SHP77 treated with DMSO at 0.1 percent for 48 hours (cell line): ENCODE measurements at places on chromosomes 1 and 21.
A peak's percentile ranks its signal among the peaks of the same experiment; 100 is the strongest.

DNA sequence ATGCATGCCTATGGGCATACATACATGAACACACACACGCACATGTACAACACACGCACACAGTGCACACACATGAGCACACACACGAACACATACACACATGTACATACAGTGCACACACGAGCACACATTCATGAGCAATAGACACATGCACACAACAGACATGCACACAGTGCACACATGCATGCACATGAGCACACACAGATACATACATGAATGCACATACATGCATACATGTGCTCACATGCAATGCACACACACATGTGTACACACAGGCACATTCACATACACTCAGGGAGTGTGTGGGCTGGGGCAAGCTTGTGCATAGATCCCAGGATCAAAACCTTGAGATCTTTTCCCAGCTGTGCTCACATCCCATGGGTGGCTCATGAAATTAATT, 18.9 kb downstream of the CRYAA start:
- no peak for DNase-seq

DNA sequence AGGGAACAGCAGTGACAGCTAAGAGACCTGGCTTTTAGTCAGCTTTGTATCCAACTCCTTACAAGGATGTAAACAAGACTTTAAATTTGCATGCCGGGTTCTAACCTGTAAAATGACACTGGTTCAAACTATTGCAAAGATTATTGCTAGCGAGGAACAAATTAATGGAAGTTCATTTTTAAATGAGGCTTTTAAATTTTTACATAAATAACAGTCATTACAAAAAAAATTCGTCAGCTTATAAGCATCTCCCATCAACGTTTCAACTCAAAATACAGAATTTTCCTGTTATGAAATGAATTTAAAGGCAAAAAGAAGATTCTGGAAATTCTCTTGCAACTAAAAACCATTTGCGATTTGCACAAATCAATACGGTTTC, 668 bp downstream of the KIF14 start:
- no peak for DNase-seq

DNA sequence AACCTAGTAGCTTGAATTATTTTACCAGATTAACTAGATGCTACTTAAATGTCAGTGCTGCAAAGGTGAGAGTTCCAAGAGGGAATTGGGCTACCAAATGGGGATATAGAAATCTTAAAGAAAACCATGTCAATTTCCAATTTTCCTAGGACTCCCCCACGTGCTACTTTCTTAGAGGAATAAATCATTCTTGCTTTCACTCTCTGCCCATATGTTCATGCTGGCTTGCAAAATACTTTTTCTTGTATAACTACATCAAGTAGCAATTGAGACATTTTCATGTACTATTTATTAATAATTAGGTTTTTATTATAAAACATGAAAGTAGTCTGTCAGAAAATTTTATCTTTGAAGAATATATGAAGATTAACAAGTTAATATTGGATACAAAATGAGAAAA, 11.8 kb downstream of the KCNK2 start:
- no peak for DNase-seq

DNA sequence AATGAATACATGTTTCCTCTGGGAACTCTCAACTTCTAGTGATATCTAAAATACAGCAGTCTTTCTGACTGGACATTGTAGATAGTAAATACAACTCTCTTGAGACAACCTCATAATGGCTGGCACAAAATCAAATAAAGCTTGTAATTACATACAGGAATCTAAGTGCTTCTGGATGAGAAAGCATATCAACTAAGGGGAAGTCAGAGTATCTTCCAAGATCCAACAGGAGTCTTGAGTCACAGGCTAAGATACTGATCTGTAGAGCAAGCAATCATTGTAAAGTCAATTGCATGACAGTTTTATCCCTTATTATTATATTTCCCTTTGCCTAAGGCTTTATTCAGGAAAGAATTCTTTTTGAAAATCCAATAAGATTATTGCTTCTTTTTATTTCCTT, 249.9 kb downstream of the LRRIQ3 start:
- DNase-seq: no peak

GRCh38 chr21:25381936-25382452, 225.3 kb downstream of the MRPL39 start:
- no peak for DNase-seq

GRCh38 chr1:7284839-7285435, 486.2 kb upstream of the VAMP3 start:
- no peak for DNase-seq

DNA sequence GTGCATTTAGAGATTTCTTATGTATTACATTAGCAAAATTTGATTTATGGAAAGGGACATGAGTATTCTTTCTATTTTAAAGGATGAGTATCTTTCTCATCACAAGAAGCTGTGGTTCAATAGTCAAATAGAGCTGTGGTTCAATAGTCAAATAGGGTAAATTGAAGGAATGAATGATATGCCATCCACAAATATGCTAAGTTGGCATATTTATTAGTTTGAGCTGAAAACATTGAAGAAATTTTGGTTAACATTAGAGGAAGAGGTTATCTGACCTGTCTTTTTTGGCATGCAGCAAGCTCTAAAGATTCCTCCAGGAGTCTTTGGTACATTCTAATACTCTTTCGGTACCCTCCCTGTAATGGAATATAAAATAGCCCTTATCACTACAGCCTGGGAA, 4.8 kb downstream of the OR2L8 start:
- DNase-seq: no peak

GRCh38 chr1:226371866-226372490, 35.9 kb downstream of the PARP1 start:
- DNase-seq: no peak

GRCh38 chr1:95207223-95207935, 26.6 kb upstream of the RWDD3 start:
- DNase-seq: no peak

GRCh38 chr1:198612471-198613260, 26.2 kb upstream of the PTPRC start:
- no peak for DNase-seq

- peak; percentile 4 for DNase-seq
Observed at GRCh38 chr1:25927521-25928265, 21.5 kb upstream of the STMN1 start.

- DNase-seq: no peak
Observed at GRCh38 chr1:12447849-12448312, 170.1 kb downstream of the DHRS3 start.

- DNase-seq: no peak
Observed at GRCh38 chr1:89005286-89006151, 13.1 kb upstream of the KYAT3 start.

DNA sequence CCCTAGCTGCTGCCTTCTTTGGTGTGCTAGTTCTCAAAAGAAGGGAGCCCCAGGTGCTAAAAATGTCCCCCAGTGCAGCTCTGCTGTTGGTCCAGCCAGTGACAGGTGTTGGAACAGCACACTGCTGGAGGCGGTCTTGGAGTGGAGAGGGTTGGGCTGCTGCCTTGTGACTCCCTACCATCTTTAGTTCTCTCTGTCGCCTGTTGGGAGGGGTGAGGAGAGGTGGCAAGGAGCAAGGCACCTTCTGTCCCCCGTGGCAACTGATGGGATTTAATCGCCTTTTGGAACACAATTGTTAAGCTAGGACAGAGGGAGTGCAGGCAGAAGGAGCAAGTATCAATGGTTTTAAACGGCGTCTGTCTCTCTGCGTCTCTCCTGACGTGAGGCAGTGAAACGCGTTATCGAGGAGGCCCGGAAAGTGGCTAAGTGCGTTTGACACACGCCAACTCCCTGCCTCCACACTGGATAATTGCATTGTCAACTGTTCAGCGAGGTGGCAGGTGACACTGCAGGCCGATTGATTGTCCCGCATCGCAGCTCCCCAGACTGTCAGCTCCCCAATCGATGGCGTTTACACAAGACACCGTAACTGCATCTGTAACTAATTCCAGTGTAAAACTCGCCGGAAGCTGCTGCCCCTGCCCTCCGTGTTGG, 34.0 kb downstream of the TMEM53 start:
- peak; percentile 60 for DNase-seq

DNA sequence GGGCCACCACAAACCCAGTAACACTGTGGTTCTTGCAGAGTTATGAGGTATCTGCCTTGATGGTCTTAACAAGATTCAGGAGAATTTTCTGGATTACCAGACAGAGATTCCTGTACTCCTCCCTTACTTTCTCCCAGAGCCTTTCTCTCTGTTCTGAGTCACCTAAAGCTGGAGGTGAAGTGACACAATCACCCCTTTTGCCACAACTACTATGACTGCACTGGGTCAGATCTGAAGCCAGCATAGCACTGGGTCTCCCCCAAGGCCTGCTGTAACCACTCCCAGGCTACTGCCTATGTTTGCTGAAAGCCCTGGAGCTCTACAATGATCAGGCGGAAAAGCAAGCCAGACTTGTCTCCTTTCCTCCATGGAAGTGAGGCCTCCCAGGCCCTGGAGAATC, 156.7 kb upstream of the NEGR1 start:
- DNase-seq: no peak

DNA sequence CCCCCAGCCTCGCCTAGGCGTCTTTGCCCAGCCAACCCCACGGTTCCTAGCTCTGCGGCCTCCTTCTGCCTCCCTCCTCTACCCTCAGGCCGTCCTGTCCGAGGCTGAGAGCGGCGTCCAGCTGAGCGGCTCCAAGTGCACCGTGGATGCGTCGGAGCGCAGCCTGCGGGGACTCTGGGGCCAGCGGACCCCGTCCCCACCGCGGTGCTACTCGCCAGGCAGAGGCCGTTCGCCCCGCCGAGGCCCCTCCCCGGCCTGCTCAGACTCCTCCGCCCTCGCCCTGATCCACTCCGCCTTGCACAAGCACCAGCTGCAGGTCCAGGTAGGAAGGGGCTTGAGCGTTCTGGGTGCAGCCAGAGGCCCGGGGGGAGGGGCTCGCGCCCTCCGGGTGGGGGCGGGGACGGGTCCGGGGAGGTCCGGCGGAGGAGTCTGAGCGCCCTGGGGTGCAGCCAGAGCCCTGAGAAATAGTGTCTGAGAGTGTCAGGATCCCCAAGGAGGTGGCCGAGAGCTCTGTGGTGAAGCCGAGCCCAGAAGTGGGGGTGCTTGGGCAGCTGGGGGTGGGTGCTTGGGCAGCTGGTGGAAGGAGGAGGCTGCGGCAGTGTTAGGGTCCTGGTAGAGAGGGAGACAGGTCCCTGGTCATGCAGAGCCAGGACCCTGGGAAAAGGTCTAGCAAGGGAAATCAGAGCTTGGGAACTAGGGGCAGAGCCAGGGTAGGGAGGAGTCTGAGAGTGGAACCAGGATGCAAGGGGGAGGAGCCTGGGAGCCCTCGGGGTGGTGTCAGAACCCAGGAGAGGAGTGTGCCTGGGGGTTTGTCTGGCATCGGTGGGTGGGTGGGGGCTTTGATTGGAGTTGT, 3.2 kb upstream of the NBPF3 start:
- DNase-seq: no peak

- no peak for DNase-seq
Observed at GRCh38 chr1:22044690-22045420, 7.7 kb upstream of the CDC42 start.

DNA sequence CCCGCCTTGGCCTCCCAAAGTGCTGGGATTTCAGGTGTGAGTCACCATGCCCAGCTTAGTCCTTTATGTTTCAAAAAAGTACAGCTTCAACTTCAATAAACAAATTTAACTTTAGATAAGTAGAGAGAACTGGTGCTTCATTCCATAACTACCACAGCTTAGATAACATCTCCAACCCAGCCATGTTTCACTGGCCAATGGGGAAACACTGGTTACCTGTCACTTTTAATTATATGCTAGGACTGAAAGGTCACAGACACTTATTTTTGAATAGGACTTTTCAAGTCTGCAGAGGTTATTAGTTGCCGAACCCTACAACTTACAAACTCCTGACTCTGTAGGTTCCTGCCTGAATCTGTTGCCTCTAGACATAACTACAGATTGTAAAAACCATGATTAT, 56.5 kb upstream of the ST6GALNAC3 start:
- no peak for DNase-seq

DNA sequence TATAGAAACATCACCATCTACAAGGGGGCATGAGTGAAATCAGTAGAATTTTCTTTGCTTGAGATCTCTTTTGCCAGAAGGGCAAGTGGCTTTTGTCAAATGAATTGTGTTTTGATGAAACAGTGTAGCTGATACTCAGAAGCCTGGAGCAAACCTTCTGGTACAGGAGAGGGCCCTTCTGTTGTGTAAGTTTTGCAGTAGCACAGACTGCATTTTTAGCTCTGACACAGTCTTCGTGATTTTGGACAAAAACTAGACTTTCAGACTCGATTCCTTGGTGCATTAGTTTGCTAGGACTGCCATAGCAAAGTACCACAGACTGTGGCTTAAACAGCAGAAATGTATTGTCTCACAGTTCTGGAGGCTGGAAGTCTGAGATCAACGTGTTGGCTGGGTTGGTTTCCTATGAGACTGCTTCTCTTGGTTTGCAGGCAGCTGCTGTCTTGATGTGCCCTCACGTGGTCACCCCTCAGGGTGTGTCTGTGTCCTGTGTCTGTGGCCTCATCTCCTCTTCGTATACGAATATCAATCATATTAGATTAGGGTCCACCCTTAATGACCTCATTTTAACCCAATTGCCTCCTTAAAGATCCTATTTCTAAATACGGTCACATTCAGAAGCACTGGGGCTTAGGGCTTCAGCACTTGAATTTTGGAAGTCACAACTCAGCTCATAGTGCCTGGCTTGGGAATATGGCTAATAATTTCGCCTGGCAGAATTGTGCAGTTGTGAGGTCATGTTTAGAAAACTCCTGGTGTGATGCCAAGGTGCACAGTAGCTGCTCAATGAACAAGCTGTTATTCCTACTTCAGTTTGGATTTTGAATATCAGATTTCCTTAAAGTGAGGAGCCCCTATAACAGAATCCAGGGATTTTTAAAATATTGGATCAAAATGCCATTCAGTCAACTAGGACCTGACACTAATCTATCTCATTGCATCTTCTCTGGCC, 21.2 kb upstream of the DISC1 start:
- DNase-seq: no peak

GRCh38 chr1:19425646-19426239, 59.6 kb downstream of the CAPZB start:
- DNase-seq: no peak

- DNase-seq: no peak
Observed at GRCh38 chr21:38930066-38930465, 124.3 kb downstream of the ETS2 start.

- DNase-seq: peak; percentile 11
Observed at GRCh38 chr1:235971020-235971419, 93.9 kb downstream of the NID1 start.

DNA sequence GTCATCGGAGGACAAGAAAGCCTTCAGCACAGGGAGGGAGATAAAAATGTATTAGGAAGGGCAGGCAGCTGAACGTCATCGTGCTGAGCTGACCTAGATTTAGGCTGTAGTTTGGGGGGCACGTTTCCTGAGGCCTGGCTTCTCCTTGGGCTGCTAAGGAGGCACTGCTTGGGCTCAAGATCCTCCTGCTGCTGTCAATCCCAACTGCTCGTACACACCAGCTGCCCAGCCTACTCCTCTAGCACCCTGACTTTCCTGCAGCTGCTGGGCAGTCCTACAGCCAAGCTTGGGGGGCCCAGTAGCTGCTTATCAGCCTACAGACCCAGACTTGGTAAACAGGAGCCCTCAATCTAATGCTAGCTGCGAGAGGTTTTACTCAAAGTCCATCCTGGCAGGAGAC, 6.2 kb downstream of the TMEM35B start:
- DNase-seq: no peak

- DNase-seq: no peak
Observed at GRCh38 chr1:229434005-229434640, at the start of gene ACTA1. Gene ACTA1, minus strand, starts transcription at chr1:229434094. Its CDS starts 979 bp downstream, at chr1:229433115.
